ENCODE measurements at places on chromosomes 11 and 22.

- DNase-seq = no peak
These were observed 1.1 kb downstream of the TPST2 start for GRCh38 chr22:26588729-26589366.

DNA sequence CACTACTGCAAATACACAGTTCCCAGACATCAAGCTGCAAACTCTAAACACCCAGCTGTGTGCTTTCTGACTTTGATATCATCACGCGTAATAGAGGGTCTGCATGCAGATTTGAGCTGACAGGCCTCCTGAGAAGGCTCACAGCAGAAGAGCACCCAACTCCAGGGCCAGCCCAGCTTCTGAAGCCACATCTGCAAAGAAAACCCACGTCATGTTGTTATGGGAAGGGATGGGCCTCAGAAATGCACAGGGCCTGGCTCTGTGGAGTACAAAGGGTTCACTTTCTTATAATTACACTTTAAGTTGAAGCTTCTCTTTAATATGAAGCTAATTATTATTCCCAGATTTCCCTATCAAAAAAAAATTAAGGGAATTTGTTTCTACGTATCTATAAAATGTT lies 927.9 kb downstream of the NTM start:
- DNase-seq = no peak

GRCh38 chr11:120337355-120338106 lies 1.3 kb downstream of the ARHGEF12 start:
- DNase-seq = no peak

DNA sequence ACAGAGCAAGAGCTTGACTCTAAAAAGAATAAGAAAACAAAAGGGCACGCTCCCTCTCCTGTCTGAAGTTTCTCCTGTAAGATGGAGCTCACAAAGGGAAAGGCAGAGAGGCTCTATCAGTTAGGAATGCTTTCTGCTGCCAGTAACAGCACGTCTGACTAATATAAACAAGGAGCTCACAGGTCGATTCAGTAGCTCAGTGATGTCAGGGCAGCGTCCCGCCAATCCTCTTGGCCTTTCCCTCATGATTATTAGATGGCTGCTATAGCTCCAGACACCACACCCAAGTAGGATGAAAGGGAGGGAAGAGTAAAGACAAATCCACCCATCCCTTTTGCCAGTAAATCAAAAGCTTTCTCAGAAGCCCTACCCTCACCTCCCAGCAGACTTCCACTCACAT lies 51.3 kb upstream of the HMGXB4 start:
- DNase-seq = no peak

DNA sequence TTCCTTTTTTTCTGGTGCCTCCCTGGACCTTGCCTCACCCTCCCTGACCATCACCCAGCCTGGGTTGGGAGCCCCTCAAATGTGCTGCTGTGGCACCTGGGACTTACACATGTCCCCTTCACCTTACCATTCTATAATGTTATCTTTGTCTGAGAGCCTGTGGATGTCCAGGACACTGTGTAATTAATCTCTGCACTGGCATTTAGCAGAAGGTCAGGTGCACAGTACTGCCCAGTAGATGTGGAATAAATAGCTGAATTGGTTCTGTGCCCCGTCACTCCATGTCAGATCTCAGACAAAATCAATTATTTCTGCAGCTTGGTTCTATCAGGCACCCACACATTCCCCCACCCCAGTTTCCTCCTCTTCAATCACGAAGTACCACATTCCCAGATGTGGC lies 19.9 kb upstream of the DKK3 start:
- DNase-seq = no peak

DNA sequence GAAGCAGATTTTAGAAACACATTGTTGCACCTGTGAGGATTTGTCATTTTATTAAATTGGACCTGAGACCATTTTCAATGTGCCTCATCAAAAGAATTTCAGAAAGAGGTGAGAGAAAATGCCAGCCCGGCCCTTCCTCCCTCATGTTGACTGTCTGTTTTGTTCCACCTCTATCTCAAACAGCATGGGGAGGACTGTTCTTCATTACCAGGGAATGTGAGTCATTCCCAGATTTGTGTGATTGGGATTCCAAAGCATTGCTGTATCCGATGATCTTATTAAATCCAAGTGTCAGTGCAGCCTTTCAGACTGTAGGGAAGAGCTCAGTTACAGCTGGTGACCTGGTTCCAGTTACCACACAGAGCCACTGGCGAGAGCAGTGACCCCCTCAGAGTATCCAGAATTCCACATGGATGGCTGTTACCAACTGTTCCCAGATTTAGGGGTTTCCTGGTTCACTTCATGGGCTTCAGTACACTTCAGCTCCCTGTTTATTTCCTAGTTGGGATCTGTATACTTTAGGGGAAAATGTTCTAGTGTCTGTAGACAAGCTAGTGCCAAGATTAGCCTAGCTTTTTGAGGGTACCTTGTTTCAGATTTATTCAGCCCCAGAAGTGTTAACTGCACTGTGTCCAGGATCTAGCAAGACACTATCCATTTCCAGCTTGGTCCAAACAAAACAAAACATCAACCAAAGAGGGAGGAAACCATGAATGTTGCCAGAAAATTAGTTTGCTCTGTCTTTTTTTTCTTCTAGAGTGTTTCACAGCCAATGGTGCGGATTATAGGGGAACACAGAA lies 20.9 kb downstream of the KREMEN1 start:
- DNase-seq = no peak

- peak; percentile 49 for DNase-seq
These were observed at the start of gene GNAZ for GRCh38 chr22:23070418-23071229. Gene GNAZ, plus strand, starts transcription at chr22:23070519. Its CDS starts 25,177 bp downstream, at chr22:23095696.

DNA sequence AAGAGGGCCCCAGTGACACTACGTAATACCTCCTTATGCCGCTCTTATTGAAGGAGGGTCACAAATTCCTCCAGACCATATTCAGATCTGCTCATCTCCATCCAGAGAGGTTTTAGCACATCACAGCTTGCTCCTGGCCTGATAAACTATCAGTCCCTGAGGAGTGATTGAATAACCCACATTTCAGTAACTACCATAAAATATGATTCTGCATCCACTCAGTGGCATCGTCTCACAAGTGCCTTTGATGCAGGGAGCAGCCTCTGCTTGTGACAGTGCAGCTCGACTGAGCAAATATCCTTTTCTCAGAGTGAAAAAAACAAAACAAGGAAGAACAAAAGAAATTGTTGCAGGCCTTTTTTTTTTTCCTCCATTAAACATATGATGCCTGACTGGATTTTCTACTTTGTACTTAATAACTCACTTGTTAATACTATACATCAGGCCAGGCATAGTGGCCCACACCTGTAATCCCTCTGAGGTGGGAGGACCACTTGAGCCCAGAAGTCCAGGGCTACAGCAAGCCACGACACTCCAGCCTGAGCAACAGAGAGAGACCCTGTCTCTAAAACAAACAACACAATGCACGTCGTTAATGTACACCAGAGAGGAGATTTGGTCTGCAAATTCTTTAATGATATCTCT lies 64.5 kb downstream of the DDX10 start:
- no peak for DNase-seq

DNA sequence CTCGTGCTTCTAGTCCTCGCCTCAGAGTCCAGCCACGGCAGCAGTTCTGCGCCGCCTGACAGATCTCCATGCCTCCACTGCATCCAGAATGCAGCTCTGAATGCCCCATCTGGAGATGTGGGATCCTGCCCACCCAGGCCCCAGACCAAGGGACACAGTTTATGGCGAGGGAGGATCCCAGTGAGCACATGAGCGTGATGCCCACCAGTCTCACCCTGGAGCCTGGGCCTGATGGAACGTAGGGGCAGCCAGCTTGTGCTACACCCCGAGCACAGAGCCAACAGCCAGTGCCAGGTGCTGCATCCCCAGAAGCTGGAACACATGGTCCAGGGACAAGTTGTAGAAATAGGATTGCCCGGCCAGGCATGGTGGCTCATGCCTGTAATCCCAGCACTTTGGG lies 10.4 kb downstream of the IGLL1 start:
- DNase-seq = no peak

DNA sequence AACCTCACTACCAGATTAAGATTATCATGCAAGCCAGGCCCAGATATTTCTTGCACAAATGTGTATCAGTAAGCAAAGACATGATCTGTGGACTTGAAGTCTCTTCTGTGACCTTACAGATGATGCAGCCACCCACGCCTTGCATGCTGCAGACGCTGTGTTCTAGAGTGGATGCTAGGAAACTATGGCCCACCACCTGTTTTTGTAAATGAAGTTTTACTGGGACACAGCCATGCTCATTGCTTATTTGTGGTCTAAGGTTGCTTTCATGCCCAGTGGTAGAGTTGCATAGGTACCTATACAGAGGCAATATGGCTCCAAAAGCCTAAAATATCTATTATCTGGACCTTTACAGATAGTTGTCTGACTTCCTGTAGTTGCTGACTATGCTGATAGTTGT lies 47.5 kb upstream of the SORL1-AS1 start:
- DNase-seq = no peak

- no peak for DNase-seq
These were observed 6.4 kb downstream of the FGF19 start for GRCh38 chr11:69697469-69697843.

DNA sequence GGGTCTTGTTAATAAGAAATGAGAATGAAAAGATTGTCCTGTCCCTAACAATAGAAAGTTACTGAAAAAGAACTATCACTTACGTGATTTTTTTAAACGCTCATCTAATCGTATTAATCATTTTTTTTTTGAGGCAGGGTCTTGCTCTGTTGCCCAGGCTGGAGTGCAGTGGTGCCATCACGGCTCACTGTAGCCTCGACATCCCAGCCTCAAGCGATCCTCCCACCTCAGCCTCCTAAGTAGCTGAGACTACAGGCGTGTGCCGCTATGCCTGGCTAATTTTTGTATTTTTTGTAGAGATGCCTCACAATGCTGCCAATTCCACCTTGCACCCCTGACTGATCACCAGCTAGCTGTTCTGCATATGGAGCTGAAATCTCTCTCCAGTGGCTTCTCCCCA lies 15.7 kb downstream of the PDGFB start:
- no peak for DNase-seq

DNA sequence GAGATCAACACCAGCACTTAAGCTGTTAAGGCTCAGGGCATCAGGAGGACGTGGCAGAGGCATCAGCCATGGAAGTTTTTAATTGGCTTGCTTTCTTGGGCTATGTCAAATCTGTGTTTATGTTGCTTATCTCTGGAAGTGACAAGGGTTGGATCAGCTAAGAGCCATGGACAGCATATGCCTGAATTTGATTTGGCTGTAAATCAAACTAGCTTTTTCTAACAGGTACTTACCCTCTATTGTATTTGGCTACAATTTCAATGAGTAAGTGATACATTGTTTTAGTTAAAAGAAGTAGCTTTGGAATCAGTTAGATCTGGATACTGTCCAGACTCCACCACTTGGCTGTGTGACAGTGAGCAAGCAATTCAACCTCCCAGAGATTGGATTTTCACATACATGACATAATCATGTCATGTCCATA lies 936.6 kb downstream of the OPCML start:
- DNase-seq = no peak

DNA sequence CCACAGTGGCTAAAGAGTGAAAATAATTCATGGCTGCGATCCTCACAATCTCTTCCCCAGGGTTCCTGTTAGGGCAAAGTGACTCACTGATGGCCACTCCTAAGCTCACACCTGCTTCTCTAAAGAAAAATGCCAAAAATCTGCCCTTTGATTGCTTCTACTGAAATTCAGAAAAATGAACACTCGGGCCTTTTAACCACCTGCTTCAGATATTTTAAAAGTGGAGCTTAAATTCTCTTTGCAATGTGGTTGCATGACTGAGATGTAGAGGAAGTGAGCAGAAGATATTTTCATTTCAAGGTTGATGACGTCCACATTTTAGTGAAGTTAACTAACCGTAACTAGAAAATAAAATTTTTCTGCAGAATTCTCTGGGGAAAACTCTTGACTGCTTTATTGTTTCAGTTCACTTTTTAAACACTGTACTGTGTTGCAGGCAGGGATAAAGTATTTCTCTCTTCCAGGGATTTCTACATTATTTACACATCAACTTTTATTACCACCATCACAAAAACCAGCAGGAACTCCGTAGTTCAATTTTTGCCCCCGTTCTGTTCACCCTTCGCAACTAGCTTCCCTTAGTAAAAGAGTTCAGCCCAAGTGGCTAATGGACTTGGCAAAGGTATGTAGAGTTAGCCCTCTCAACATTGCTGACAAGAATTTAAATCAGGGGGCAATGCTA lies 8.5 kb downstream of the RAB30 start:
- no peak for DNase-seq

DNA sequence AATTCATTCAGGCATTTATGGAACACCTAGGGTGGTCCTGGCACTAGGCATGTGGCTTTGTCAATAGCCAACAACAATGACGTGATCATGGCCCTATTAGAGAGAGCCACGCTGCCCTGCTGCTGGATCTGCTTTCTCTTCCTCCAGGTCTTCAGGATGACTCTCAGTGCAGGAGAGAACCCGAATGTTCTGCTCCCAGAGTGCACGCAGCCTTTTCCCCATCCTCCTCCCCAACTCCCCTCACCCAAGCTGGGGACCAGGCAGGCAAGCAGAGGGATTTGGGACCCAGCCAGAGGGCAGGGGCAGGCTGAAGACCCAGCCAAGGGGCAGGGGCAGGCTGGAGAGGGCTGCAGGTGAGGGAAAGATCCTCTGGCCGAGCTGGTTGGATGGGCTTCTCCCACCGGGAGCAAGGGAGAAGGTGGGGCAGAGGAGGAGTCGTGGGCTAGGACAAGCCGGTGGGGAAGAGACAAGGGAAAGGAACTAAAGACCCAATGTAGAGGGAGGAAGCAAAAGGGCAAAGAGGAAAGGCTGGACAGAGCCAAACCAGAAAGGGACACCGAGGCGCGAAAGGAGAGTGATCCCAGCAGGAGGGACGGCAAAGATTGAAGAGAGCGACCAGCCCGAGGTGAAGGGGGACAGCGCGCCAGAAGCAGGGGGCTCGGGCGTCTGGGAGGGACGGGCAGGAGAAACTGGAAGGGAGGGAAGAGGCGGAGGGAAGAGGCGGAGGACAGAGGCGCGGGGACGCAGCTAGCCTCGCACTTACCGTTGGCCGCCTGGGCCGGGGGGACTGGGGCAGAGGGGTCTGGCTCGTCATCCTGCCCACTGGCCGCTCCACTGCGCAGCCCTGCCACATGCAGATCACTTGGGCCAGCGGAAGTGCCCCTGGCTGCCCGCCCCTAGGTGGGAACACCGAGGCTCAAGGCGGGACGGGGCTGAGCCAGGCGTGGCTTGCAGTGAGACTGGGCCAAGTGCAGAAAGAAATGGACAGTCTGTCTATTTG lies at the start of gene KCTD14:
TSS of gene KCTD14 (minus strand) at position 880 of the 1,000 bp plus-strand sequence. CDS start at position 853, 27 bp downstream.
- DNase-seq = no peak

GRCh38 chr11:78540256-78540655 lies 34.4 kb downstream of the NARS2 start:
- no peak for DNase-seq

GRCh38 chr11:132058211-132058772 lies 687.9 kb downstream of the NTM start:
- no peak for DNase-seq

- no peak for DNase-seq
These were observed 21.2 kb downstream of the DAGLA start for GRCh38 chr11:61701242-61701886.

All from amygdala (tissue), 56 donors.